ENCODE measurements at places on chromosomes 16 and 17. TPM values are rescaled to one million over a fixed set of nuclear protein-coding genes. Genes with fewer than 3 reads are reported as not detected.

Gene TMEM220
- total RNA-seq = 13.4 TPM

DNA sequence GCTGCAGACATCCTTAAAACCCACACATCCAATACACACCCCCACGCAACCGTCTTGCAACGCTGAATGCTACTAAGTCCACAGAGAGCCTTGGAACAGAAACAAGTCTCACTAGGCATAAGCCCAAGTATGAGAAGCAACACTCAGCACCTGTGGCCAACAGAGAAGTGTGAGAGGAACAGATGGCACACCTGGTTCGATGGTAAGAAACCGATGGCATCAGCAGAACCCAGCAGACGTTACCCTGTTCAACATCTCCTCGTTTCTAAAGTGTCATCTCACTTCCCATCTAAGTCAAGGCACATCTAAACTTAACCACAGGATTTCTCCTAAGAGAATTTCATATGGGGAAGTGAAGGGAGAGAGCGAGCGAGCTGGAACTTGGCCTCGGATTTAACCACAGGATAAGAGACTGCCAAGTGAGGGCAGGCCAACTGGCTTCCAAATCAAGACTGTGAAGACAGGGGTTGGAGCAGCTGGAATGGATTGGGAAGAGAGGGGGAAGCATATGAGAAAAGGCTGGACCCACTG, 41.0 kb downstream of the NXPH3 start:
- peak; percentile 58 for DNase-seq
- no peaks in the 10 kb centered on the region for H3K36me3 ChIP-seq

- H3K4me1 ChIP-seq = peaks cover under 1% of the 10 kb centered on the region
- no peak overlapping the region for H3K4me3 ChIP-seq
- no peak overlapping the region for H3K27ac ChIP-seq
- no peaks in the 10 kb centered on the region for H3K27me3 ChIP-seq
Observed at GRCh38 chr17:59345476-59345875, 14.0 kb downstream of the YPEL2 start.

GRCh38 chr17:49546546-49547535, 28.8 kb upstream of the NXPH3 start:
- H3K4me1 ChIP-seq = no peaks in the 10 kb centered on the region
- no peak for DNase-seq
- H3K27ac ChIP-seq = no peak overlapping the region
- no peak overlapping the region for H3K4me3 ChIP-seq
- H3K36me3 ChIP-seq = no peaks in the 10 kb centered on the region

DNA sequence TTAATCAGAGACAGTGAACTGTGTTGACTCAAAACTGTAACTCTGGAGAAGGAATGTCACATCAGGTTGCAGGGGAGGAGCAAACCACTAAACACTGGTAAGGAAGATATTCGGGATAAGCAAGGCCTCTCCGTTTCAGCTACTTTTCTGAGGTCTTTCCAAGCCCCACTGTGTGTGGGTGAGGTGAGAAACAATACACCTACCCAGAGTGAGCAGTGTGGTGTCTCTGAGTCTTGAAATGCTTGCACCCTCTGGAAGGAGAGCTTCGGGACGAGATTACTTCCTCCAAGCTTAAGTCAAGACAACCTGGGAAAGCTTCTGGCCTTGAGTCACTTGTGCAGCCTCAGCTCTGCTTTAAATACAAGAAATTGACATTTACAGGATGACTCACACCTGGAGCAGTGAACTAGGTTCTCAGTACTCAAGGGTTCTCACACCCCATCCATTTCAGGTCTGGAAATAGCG, 2.5 kb upstream of the MAP3K14 start:
- H3K4me1 ChIP-seq = peaks cover 5% of the 10 kb centered on the region
- no peak overlapping the region for H3K4me3 ChIP-seq
- H3K27ac ChIP-seq = peak overlapping the region; percentile 97
- H3K36me3 ChIP-seq = no peaks in the 10 kb centered on the region
- no peak for DNase-seq
- H3K27me3 ChIP-seq = no peaks in the 10 kb centered on the region

DNA sequence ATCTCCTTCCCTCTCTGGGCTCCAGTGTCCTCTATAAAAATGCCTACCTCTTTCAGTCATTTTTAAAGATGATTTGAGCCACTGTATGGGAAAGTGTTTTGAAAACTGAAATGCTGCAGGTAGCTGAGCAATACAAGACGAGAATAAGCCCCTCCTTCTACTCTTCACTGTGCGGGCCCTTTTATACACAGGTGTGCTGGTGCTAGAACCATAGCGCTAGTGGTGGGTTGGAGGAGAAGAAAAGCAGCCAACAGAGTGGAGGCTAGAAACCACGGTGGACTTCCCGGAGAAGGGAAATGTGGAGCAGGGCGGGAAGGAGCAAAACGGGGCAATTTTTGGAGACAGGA, 58.2 kb upstream of the DLX4 start:
- H3K27me3 ChIP-seq = peaks cover 23% of the 10 kb centered on the region
- DNase-seq = no peak
- no peaks in the 10 kb centered on the region for H3K36me3 ChIP-seq
- no peaks in the 10 kb centered on the region for H3K4me1 ChIP-seq
